Iris pigment epithelial cell (primary cell): ENCODE measurements at places on chromosomes 1 and 21.
A peak's percentile ranks its signal among the peaks of the same experiment; 100 is the strongest.

- no peak for DNase-seq
These were observed 269.2 kb upstream of the NRIP1 start for GRCh38 chr21:15333951-15334350.

DNA sequence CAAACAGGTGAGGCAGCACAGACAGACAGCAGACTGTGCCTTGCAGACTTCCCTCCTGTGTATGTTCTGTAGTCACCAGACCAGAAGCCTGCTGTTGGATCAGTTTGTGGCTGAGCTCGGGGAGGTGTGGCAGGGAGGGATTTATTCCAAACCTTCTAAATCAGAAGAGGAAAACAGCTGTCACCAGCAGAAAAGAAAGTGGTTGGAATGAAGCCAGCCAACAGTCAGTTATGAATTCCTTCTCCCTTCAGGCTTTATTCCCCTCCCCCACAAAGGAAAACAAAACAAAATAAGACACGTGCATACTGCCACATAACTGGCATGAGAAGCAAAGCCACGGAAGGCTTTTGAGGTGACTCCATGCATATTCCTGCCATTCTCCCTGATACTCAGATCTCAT, 19.0 kb upstream of the PIGV start:
- peak; percentile 77 for DNase-seq

DNA sequence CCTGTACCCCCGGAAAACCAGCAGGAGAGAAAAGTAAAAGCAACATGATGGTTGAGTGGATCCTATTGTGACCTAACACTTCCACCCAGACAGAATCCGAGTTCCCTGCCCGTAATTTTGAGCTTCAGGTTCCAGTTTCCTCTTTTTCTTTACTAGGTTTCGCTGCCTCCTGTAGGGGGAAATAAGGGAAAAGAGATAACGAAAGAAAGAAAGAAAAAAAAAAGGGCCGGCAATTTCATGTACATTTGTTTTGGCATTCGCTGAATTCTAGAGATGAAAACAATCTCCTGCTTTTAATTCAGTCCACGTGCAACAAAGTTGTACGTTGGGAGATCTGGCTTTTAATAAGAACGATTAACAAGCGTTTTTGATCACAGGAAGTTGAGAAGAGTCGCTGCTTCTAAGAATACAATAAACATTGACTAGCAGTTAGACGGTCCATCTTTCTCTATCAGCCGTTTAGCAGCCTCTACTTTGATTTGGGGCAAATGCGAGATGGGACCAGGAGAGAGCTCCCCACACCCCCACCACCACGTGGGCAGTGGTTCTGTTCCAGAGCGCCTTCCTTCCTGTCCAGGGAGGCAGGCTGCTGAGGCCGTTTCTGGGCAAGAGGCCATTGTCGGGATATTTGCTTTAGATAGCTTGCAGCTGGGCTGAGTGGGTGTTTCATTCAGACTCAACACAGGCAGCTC, 155.9 kb upstream of the RUNX1 start:
- DNase-seq = peak; percentile 98

DNA sequence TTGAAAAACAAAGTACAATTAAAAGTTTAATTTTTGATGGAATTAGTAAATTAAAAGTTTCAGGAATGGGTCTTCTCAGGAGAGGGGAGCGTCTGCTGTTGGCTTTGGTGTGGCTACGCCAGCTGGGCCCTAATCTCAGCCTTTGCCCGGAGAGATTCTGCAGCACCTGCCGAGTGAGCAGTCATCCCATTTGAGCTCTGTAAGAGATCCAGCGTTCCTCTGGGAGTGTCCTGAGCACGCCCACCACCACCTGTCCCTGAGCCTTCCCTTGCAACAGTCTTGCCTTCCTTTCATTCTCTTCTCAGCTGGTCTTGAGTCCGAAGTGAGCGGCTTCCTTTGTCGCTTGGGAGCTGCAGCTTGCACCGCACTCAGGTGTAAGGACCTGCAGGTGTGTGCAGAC, 263.1 kb downstream of the CAMTA1 start:
- DNase-seq = no peak

DNA sequence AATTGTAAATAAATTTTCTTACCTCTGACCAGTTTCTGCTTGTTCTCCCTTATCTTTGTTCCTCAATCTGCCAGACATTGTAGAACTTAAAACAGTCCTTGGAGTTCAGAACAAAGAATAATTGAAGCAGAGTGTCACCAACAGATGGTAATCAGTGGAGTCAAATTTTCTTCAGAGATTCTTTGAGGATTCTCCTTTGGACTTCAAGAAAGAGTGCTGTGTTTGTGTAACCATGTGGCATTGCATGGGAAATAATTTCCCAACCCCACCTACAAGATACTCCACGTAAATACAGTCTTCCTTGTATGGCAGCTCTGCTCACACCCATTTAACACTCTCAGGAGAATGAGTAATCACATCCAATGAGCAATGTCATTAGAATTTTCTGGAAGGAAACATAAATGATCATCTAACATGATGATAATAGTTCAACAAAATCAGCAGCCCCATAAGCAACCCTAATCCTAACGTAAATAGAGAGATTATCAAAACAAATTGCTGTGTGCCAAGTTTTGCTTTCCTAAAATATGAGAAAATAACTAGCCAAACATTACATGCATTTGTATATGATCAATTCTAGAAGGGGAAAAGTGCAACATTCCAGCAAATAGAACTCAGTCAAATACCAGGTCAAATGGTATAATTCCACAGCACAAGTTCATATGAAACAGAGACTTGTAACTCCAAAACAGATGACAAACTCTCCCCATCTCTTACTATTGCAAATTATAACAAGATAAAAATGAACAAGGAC, 6.9 kb upstream of the DENND1B start:
- DNase-seq = peak; percentile 73

DNA sequence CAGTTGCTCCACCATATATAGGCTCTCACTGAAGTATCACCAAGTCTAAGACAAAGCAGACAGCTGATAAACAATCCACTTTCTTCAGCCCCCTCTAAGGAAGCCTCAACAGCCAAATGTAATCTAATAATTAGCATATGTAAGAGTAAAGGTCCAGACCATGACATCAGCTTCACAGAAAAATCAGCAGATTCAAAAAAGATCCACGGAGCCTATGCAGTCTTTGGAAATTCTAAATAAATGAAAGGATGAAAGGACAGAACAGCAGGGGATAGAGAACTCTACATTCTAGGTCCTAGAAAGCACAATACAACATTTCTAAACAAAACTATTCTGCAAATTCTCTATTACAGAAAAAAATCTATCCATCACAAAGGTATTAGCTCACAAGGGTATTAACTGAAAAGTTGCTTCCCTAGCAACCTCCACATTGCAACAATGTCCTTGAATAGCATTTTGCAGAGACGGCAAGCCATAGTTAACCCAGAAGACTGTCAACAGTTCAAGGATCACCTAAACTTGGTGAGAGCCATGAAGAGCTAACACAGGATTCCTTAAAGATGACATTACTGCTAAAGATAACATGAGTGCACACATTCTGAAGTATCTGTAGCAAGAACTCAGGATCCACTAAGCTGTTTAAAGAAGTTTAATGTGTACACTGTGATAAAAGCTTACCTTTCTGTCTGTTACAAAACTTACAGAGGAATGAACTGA, 74.3 kb downstream of the SIPA1L2 start:
- DNase-seq = peak; percentile 39

DNA sequence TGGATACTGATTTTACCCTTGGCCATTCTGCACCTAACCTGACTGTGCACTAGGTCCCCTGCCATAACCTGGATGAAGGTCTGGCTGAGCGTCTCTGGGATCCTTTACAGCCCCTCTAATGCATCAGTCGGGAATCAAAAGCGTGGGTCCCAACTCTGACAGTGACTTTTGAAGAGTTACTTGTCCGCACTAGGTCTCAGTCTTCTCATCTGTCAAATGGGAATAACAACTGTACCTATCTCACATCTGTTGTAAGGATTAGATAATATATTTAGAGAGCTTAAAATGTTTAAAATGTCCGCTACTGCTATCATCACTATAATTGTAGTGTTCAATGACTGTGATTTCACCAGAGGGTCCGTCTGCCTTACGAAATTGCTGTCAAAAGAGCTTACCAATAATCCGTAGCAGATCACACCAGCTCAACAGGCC, 746 bp downstream of the TADA1 start:
- DNase-seq = no peak

- DNase-seq = no peak
These were observed 122.8 kb downstream of the SDCCAG8 start for GRCh38 chr1:243378669-243379068.

GRCh38 chr21:36092681-36093080, 22.9 kb downstream of the CBR1 start:
- DNase-seq = no peak

GRCh38 chr21:42721341-42721824, 68.0 kb downstream of the PDE9A start:
- peak; percentile 7 for DNase-seq

- peak; percentile 60 for DNase-seq
These were observed at the start of gene MAPKAPK2 for GRCh38 chr1:206684478-206685333. Gene MAPKAPK2 (plus strand): TSS chr1:206684905. CDS start chr1:206685230, 325 bp downstream.

- DNase-seq = peak; percentile 8
These were observed 231.3 kb upstream of the PLXNA2 start for GRCh38 chr1:208475449-208475848.

- DNase-seq = no peak
These were observed 261.0 kb downstream of the RHOU start for GRCh38 chr1:228996281-228996680.
